NCI-H2171 treated with DMSO at 0.1 percent for 48 hours (cell line): ENCODE measurements at places on chromosomes 2 and 18.
A peak's percentile ranks its signal among the peaks of the same experiment; 100 is the strongest.

DNA sequence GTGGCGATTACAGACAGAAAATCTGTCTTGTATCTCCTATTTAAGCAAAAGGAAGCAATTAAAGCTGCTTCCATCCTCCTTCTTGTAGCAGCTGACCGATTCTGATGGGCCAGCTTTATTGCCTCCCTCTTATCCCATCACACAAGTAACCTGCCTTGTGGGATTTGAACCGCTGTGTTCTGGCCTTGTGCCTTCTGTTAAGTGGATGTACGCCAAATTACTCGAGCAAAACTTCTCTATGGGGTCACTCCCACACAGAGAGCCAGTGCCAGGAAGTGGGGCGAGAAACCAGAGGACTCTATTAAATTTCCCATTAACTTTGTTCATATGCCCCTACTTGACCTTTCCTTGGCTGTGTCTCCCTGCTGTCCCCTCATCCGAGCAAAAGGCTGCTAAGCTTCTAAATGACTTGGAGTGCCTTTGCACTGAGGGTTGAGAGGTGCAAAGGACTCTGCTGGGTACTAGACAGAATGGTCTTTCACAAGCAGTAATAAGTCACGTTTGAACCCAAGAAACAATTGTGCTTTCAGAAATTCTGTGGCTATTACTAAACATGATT is 672.5 kb downstream of the MBD2 start:
- no peak for DNase-seq

DNA sequence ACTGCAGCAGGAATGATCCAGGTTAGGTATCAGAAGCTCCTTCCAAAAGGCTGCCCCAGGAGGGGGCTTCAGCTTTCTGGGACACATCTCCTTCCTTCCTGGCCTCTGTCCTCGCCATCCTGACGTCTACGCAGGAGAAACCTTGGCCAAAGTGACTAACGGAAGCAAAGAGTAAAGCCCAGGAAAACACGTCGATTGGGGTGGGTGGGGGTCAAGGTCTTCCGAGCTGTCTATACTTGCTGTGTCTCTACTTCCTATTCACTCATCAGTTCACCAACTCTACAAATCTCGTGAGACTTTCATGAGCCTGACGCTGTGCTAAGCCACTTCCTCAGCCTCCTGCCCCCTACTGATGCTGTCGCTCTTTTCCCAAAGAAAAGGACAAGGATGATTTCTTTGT is 212.6 kb downstream of the TNS1 start:
- DNase-seq: no peak

DNA sequence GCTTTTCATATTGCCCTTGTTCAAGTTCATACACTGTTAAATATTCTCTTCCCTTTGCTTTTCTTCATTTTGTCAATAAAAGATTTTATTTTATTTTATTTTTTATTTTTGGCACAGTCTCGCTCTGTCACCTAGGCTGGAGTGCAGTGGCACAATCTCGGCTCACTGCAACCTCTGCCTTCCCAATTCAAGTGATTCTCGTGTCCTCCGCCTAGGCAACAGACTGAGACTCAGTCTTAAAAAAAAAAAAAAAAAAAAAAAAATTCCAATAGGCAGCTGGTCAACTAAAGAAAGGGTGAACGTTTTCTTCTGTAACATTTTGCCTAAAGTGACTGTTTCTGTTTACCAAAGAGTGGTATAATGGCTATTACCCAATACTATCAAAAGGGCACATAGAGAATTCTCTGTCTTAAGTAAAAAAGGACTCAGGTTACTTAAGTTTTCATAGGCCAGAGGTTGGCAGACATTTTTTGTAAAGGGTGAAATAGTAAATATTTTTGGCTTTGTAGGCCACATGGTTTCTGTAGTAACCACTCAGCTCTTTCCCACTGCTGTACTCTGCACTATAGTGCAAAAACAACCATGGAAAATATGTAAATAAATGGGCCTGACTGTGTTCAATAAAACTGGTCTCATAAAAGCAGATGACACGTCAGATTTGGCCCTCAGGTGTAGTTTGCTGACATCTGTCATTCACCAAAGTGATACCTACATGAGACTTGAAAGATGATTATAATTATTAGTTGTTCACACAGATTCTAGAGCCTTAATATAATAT is 113.4 kb downstream of the MIB1 start:
- DNase-seq: no peak

- DNase-seq: peak; percentile 97
These were observed at the start of gene IMPA2 for GRCh38 chr18:11981192-11981542. Gene IMPA2, plus strand, starts transcription at chr18:11981507. Its CDS starts 163 bp downstream, at chr18:11981670.

GRCh38 chr18:62318228-62319180 is 6.6 kb upstream of the TNFRSF11A start:
- DNase-seq: no peak

DNA sequence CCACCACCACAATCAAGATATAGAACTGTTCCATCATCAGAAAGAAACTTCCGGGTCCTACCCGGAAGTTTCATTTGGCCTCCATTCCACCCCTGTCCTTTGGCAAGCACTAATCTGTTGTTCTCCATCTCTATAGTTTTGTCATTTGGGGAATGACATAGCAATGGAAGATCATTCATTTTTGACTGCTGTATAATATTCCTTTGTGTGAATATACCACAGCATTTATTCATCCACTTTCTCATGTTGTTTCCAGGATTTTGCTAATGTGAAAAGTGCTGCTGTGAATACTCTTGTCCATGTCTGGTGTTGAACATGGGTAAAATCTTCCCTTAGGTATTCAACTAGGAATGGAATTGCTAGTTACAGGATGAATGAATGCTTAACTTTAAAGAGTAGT is 53.1 kb downstream of the ACOXL start:
- DNase-seq: no peak

DNA sequence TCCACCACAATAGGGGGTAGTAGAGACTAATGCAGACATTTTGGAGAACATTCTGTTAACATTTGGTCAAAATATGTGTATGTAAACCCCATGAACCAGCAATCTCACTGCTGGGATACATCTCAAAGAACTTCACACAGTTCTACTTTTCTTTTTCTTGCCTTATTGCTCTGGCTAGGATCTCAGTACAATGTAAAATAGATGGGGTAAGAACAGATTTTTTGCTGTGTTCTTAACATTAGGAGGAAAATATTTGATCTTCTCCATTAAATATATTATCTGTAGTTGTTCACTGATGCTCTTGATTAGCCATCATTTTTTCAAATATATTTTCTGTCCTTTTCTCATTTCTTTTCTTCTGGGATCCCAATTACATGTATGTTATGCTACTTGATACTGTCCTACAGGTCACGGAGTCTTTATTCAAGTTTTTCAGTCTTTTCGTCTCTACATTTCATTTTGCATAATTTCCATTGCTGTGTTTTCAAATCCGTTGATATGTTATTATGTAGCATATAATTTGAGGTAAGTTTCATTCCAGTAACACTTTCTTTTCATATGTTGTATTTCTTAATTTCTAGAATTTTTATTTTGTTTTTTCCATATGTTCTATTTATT is 352.2 kb downstream of the ZNF521 start:
- DNase-seq: no peak

GRCh38 chr2:98378901-98379300 is 32.6 kb downstream of the CNGA3 start:
- DNase-seq: no peak

DNA sequence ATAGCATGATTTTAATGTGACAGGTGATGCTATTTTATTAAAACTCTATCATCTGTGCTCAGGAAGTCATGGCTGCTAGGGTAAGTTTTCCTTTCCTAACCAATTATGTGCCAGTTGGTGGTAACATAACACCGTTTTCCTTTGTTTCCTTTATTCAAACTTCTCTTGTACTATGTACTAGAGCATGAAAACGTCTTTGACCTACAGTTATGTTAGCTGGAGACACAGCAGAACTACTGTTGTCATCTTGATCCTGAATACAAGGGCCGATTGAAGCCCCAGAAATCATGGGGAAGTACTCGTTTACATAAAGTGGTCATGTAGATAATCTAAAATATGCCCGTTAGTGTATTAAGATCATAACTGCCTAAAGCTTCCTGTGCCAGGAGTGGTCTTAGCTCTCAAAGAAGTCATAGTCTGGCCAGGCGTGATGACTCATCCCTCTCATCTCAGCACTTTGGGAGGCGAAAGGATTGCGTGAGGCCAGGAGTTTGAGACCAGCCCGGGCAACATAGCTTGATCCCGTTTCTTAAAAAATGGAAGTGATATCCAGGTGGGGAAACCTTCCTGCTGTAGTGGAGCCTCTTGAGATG is 20.5 kb downstream of the NEDD4L start:
- peak; percentile 35 for DNase-seq

DNA sequence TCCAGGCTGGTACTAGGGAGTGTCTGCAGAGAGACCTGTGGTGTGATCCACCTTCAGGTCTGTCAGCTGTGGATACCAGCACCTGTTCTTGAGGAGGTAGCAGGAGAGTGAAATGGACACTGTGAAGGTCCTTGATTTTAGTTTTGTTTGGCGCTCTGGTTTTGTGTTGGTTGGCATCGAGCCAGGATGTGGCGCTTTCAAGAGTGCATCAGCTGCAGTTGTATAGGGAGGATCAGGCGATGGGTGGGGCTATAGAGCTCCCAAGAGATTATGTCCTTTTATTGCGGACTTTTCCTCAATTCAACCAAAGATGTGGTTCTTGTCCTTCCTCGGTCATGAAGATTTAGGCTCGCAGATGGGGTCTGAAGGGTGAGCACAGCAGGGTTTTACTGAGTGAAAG is 37.5 kb downstream of the SLC39A10 start:
- no peak for DNase-seq

DNA sequence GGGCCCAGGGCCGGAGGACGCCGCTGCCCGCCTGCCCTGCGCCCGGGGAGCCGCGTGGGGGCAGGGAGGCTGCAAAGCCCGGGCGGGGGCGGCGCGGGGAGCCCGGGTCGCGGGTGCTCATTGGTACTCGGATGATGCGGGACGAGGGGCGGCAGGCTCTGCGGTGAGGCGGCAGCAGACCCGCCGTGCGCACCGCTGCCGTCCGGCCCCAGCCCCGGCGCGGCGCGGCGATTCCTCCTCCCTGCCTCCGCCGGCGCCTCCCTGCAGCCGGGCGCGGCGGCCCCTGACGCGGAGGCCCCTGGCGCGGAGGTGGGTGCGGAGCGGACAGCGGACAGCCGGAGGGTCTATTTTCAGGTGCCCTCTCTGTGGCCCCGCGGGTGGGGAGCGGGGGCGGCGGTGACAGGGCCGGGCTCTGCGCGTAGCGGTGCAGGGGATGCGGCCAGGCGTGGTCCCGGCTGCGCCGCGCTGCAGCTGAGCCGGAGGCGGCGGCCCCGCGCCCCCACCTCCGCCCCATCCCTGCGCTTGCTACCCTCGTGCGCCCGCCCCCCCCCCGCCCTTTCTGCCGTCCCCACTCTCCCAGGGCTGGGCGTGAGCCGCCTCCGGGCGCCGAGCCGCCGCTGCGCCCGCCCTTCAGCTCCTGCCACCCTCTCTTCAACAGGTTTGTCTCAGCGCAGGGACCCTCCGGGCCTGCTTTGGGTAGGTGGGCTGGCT is 640 bp downstream of the SPTBN1 start:
- DNase-seq: peak; percentile 61
